ENCODE measurements at places on chromosomes 3 and 15. TPM values are rescaled to one million over a fixed set of nuclear protein-coding genes. Genes with fewer than 3 reads are reported as not detected.
A peak's percentile ranks its signal among the peaks of the same experiment; 100 is the strongest.

GRCh38 chr3:13051066-13051465 is 22.2 kb downstream of the IQSEC1 start:
- DNase-seq: no peak

ILDR1 gene
- not detected for total RNA-seq

DNA sequence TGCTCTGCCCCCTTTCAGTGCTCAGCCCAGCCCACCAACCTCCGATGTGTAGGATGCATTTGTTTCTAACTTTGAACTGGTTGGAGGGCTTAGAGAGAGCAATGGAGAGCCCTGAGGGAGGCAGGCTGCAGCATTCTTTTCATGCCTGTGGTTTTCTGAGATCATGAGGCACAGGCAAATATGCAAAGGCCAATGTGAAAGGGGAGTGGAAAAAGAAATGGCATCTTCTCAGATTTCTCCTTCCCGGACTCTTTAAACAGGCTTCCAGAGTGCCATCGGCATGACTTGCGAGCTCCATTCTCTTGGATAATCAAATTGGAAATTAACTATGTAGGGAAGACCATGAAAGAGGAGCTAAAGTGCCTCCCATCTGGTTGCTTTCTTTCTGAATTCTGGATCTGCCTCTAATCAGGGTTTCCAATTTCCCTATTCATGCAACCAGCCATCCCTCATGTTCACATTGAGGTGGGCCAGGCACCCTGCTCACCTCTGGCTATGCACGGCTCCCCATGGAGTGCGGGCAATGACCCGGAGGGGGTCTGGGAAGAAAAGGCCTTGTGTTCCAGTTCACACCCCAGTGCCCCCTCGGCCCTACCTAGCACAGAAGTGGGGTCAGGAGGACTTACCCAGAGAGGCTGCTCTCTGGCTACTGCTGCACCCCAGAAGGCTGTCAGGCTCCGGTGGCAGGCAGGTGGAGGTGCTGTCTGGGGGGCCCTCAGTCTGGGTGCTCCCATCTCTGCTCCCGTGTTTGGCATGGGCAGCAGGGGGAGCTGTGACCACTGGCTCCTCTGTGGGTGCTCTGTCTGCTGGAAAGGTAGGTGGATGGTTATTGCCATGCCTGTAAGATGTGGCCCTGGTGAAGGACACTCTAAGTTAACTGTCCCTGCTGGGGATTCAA is 16.1 kb downstream of the AMOTL2 start:
- DNase-seq: peak; percentile 100

ZNF717 gene
- total RNA-seq: 2.9 TPM

GRCh38 chr3:48859206-48859605 is 11.5 kb upstream of the PRKAR2A start:
- no peak for DNase-seq

GRCh38 chr3:112602217-112602838 is 38.6 kb downstream of the CCDC80 start:
- peak; percentile 16 for DNase-seq

- no peak for DNase-seq
Measured at GRCh38 chr3:177262396-177262795, 65.1 kb upstream of the TBL1XR1 start.

PLIN1 gene
- 0.15 TPM for total RNA-seq

- no peak for DNase-seq
Measured at GRCh38 chr3:113219605-113220300, 8.4 kb downstream of the BOC start.

DNA sequence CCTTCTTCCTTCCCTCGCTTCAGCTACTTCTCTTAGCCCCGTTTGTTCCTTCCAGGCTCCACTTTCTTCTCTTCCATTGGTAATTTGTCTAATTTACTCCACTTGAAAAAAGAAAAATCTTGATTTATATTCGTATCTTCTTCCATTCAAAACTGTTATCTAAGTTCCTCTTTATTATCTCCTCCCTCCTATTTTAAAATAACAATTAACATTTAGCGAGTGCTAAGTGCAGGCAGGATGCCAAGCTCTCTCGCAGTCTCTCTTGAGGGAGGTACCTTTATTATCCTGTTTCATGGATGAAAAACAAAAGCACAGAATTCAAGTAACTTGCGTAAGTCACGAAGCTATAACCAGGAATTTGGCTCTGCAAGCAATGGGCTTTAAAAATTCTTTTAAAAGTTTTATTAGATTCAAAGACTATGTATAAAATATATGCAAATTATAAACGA is 418.9 kb upstream of the NAALADL2 start:
- peak; percentile 71 for DNase-seq

Measured in M059J (cell line).